SW 1271 (cell line): ENCODE measurements at places on chromosomes 16 and 17.

DNA sequence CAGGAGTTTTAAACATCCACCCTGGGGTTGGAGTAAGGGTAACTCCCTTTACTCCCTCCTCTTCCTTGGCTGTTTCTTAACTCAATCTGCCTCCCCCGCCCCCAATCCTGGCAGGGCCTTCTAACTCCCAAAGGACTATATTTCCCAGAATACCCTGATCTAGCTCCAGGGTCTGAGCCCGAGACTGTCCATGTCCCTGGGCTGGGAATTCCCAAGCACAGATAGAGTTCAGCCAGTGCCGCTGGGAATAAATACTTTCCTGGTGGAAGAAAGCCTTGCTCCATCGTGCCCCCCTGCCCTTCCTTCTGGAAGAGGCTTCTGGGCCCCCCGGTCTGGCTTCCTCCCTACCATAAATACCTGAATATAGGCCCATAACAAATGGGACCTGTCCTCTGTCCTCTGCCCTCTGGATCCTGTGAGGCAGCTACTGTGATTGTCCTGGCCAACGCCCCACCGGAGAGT, 10.2 kb downstream of the BAHCC1 start:
- no peak for DNase-seq

DNA sequence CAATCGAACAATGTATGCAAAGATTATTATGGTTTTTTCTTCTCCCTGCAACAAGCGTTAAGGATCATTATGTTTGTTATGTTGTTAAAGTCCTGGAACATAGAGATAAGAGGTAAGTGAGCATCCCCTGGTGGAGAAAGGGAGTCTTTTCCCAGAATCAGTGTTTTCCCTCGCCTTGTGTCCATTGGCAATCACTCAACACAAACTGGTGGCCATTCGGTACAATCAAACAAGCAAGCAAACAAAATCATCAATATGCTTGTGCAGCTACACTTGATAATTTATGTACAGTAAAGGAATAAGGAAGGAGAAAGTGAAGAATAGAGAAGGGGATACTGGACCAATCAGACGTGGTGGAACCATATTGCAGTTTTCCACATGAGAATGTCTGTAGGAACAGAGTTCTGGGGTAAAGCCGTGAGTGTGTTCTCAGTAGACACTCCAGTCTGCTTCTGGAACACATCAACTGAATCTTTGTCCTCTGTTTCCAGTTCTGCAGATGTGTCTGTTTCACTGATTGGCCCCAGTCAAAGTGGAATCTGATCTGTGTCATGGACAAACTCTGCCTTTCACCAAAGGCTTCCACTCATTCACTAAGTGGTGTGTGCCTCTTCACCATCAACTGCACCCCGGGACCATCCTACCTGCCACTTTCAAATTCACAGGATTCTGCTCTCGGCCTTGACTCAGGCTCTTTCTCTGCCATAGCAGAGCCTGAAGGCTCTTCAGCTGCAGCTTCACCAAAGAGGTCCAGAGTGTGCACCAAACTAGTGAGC, 169.5 kb downstream of the AHSP start:
- DNase-seq: peak; percentile 56

DNA sequence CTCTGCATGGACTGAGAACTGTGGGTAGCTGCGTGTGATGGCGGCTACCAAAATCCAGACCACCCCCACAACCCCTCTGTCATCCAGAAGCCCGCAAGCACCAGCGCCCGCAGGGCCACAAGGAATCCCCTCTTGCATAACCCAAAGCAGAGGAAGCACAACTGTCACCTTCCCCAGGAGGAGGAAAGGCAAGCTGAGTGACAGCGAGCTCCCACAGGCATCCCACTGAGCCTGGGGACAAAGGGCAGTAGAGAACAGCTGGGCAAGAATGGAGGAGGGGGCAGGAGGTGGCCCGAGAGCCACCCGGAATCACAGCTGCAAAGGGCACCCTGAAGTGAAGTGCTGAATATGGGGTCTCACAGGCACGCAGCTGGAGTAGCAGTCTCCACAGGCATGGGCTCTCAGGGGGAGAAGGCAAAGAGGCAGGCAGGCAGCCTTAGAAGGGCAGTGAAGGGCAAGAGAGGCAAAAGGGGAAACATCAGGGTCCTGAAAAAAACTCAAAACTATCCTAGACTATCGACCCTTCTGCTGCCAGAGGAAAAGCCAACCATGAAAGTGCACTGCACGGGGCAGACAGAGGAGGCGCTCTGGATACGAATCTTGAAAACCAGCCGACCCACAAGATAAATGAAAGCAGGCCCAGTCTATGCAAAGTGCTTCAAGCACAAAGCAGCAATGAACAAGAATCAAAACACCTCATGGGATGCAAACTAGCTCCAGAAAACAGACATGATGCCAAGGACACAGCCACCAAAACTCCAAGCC, 17.1 kb downstream of the USP36 start:
- no peak for DNase-seq

DNA sequence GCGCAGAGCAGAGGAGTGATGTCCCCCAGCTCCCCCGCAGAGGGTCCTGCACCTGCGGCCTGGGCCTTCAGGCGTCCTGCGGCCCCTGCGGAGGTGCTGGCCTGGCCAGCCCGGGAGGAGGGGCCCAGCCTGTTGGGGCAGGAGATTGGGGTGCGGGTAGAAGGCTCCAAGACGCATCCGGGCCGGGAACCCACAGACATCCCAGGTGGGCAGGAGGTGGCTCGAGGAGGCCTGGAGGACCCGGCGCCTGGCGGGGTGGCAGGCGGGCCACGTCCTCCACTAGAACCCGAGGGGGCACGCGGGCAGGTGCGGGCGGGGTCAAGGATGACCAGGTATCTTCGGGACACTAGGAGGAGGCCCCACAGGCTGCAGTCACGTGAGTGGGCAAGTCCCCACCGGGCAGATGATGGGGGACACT, 647 bp upstream of the SECTM1 start:
- no peak for DNase-seq
